Mucosa of gallbladder (tissue), 1 donor: ENCODE measurements at places on chromosomes 12 and 14.

DNA sequence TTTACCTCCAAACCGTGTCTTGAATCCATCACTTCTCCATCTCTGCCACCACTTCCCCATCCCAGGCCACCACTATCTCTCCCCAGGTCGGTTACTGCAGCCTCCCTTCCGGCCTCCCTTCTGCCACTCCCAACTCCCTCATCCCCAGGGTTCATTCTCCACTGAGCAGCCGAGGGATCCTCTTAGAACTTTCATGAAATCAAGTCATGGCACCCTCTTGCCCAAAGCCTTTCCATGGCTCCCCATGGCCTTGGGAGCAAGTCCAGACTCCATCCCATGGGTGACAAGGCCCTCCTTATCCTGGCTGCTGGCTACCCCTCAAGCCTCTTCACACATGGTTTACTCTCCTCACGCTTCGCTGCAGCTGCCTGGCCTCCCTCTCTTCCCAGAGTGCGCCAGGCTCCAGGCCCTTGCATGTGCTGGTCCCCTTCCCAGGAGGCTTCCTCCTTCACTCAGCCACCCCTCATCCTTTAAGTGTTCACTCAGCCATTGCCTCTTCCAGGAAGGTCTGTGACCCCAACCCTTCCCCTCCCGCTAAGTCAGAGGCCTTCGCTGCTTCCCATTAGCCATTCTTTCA is 17.9 kb upstream of the SH2B3 start:
- DNase-seq = no peak

- DNase-seq = no peak
Observed at GRCh38 chr12:132270969-132271754, 58.2 kb downstream of the GALNT9 start.

- no peak for DNase-seq
Observed at GRCh38 chr14:24231263-24232120, 675 bp downstream of the NEDD8 start.

DNA sequence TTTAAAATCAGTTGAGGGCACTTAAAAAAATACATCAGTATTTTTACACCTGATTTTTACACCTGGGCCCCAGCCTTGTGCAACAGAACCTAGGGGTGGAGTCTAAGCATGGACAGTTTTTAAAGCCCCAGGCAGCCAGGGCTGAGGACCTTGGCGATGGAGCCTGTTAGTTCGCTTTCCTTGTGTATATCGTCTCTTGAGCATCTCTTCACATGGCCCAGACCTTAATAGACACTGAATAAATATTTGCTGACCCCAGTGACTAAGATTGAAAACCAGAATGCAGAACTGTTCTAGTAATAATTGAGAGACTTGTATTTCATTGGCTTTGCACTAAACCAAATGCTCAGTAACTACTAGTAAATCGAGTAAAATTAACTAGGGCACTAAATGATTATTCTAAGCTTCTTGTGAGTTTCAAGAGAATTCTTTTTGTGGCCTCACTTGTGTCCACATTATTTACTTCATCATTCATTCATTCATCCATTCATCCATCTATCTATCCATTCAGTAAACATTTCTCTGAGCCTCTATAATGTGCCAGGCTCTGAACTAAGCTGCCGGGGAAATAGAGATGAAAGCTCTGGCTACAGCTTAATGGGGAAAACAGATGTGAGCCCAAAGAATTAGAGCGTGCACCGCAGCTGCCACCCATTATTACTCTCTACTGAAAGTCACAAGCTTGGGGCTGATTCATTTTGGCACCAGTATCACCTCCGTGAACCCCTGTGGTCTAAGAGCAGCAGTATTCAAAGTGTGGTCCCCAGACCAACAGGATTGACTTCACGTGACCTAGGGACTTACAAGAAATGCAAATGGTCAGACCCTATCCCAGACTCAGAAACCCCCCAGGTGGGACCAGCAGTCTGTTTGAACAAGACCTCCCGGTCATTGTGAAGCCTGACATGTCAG is 30.7 kb upstream of the BCL7A start:
- DNase-seq = no peak

DNA sequence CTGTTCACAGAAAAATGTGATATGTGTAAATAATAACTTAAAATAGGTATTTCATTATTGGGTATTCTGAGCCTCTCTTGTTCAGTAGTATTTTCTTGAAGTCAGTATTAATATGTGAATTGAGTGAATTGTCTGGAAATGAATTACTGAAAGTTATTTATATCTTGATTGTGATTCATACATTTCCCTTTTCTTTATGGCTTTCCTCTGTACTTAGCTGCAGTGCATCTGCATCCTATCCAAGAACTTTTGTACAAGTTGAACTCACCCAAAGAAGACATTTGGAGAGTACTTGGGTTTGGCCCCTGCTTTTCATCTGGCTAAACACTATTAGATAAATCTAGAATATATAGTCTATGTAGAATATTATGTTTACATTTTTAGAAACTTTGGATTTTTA is 326.0 kb downstream of the RAD51B start:
- no peak for DNase-seq

DNA sequence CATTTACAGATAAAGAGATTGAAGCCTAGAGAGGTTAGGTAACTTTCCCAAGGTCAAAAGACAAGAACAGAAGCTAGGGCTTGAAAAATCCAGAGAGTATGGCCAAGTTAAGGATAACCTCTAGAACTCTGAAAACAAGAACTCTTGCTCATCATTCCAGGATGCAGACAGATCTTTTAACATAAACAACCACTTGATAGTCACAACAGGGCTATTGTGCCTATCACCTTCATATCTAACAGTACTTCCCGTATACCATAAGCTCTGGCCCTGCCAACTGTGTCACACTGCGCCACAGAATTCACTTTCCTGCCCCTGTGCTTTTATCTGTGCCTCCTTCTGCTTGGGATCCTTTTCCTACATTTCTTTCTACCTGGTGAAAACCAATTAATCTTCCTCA is 18.2 kb downstream of the ERP29 start:
- DNase-seq = no peak

DNA sequence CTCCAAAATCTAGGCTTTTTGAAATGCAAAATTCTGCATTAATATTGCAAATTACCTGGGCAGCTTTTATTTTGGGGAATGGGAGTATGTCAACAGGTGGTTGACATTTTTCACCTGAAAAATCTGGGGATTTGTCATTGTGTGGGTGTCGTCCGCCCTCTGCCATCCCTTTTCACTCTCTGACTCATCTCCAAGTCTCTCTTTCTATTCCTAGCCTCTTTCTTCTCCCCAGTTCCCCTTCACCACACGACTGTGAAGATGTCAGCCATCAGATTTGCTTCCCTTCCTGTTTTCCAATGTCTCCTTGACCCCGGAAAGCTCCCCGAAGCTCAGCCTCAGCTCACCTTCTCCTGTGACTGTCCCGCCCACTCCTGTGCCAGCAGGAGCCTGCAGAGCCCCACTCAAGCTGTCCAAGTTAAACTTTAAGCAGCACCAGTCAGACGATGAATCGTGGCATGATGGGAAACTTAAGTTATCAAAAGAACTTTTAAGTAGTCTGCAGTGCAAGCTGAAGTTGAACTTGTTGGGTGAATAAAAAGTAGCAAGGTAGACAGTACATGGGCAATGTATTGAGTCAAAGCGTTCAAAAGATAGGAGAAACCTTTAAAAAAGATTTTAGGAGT is 590.2 kb downstream of the VRK1 start:
- DNase-seq = no peak

GRCh38 chr14:61193476-61193875 is 87.7 kb downstream of the TMEM30B start:
- DNase-seq = no peak

GRCh38 chr12:105723494-105723893 is 393.0 kb downstream of the C12orf75 start:
- DNase-seq = no peak

DNA sequence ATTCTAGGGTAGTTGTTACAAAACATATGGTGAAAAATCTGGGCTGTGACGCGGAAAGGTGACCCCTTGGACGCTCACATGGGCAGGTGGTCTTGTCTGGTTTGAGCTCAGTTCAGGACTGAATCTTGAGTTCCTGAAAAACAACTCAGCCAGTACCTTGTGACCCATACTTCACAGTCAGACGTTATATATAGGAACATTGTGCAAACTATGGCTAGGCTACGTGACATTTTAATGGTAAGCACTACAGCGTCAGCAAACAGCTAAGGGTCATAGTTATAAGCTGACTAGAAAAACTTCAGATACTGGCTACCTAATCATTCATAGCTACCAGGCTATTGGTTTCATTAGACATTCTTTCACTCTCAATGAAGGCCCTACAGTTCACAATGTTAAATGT is 14.8 kb upstream of the EDDM3A start:
- DNase-seq = no peak

- no peak for DNase-seq
Observed at GRCh38 chr14:40113671-40114070, 681.4 kb upstream of the FBXO33 start.

GRCh38 chr12:12741660-12742059 is 24.5 kb downstream of the CDKN1B start:
- DNase-seq = no peak

DNA sequence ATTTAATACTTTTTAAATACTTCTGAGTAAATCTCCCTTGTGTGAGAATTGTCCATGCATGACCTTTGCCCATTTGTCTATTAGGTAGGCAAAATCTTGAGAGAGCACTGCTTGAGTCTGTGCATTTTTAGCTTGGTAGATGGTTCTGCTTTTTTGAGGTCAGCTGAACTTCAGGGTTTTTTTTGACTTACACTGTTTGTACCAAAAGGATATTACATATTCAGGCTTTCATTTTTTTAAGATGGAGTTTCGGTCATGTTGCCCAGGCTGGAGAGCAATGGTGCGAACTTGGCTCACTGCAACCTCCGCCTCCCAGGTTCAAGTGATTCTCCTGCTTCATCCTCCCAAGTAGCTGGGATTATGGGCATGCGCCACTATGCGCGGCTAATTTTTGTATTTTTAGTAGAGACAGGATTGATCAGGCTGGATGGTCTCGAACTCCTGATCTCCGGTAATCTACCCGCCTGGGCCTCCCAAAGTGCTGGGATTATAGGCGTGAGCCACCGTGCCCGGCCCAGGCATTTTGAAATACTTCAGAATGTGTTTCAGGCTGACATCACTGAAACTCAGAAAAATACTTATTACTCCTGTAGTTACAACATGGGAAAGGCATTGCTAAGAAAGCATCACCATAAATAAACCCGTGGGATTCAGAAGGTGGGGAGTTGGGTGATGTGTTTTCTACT is 11.1 kb downstream of the RASSF3 start:
- DNase-seq = no peak

DNA sequence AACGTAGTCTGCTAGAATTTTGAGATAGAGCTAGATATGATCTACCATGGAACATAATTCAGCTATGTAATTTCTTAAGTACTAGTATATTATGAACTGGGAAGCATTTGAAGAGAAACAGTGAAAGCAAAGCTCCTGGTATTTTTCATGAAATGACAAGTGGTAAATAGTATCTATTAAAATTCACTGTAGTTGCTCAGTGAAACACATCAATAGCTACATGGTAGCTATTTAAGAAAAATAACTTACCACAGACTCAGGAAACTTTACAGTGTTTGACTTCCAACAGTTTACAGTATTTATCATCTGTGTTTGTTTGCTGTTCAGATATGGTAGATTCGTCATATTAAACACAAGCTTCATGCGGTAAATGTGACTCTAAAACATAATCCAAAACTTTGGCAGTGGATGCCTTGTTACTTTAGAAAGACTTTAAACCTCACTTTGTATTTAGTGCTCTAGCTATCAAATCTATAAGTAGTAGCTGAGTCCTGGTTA is 25.2 kb downstream of the WNK1 start:
- DNase-seq = no peak

DNA sequence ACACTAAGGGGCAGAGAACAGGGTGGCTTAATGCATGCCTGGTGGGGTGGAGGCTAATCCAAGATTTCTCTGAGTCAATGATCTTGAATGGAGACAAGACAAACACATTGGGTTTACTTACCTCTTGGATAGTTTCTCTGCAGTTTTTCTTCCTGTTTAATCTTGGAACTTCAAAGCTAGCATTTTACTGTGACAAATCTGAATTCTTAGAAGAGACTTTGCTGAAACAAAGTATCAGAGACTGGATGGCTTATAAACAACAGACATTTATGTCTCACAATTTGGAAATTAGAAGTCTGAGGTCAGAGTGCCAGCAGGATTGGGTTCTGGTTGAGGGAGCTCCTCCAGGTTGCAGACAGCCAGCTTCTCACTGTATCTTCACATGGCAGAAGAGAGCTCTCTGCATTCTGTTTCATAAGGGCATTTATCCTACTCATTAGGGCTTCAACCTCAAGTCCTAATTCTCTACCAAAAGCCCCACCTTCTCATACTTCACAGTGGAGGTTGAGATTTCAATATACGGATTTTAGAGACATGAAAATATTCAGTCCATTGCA is 921.8 kb downstream of the VRK1 start:
- DNase-seq = no peak

- peak; percentile 81 for DNase-seq
Observed at GRCh38 chr12:6635856-6636531, at the start of gene LPAR5. Gene LPAR5, minus strand, starts transcription at chr12:6635959. Its CDS starts 14,711 bp downstream, at chr12:6621248.

DNA sequence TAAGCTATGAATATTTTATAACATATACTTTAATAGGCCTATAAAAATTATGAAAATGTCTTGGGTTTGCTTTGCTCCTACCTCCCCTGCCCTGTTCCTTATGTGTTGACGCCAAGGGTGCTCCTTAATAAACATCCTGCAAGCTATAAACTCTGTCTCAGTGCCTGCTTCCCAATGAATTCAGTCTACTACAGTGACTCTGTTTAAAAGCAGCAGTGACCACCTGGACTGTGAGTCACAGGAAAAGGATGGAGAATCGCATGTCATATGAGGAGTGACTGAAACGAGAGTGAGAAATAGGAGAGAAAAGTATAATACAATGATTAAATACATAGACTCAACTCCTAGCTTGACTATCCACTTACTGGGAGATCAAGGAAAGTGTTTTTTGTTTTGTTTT is 41.1 kb upstream of the CFAP54 start:
- no peak for DNase-seq

DNA sequence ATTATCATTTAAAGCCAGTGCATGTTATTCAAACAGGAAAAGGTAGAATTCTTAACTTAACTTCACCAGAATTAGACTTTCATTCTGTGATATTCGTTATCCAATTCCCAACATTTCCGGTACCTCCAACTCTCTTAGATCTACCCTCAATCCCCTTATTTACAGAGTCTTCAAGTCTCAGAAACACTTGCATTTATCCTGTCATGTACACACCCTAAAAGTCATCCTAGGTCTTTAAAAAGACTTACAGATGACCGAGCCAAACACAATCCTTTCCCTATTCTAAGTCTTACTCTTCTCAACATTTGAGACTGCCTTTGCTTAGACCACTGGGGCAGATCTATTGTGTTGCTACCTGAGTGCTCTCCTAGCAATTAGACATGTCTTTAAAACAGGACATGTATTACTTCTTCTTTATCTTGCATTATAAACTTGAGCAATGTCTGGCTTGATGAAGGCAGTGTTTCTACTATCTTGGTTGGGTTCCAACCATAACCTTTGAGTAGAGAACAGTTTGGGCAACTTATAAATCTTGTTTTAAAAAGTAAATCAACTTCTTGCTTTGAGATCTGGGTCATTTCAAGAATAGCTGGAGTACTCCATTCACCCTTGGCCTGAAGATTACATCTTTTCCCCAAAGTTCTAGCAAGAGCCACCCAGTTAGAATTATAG is 140.6 kb upstream of the PLEKHG7 start:
- no peak for DNase-seq
